ENCODE measurements at places on chromosomes 5 and 9. TPM values are rescaled to one million over a fixed set of nuclear protein-coding genes. Genes with fewer than 3 reads are reported as not detected.

GRCh38 chr9:16335788-16336580, 534.5 kb downstream of the BNC2 start:
- DNase-seq = peak; percentile 99

- DNase-seq = no peak
Observed at GRCh38 chr5:146781157-146781556, 97.4 kb downstream of the PPP2R2B start.

- no peak for DNase-seq
Observed at GRCh38 chr5:169636477-169637084, 494 bp upstream of the DOCK2 start.

- no peak for DNase-seq
Observed at GRCh38 chr5:147826361-147826760, 5.1 kb downstream of the SPINK1 start.

DNA sequence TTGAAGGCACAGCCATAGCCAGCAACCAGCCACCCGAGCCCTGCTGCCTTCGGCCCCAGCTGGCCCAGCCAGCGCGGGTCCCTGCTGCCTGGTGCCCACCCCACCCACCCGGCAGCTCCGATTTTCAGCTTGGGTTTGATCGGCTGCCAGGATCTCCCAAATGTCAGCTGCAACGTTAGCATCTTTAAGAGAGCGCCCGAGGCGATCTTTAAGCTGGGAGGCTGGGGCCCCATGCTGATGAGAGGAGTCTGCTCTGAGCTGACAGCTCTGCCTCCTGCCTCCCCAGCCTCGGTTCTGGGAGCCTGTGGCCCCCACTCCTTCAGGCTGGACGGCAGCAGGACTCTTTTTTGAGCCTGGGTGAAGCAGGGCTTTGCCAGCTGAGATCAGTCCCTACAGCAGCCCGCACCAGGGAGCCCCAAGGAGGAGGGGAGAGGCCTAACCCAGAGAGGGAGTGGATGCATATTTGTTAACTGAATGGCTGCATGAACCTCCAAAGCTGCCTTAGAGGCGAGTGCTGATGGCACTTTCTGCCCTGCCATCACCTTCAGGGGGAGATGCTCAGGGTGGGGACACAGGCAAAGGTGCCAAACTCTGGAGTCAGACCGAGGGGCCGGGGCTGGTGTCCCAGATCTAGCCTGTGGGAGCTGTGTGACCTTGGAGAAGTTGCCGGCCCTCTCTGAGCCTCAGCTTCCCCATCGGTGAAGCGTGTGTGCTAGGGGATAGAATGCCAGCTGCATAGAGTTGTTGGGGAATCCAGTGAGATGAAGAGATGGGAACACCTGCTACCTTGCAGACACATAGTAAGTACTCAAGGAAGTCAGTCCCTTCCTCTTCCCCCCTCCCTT, 165.5 kb downstream of the C9orf50 start:
- no peak for DNase-seq

GRCh38 chr5:72433522-72433921, 73.7 kb downstream of the ZNF366 start:
- no peak for DNase-seq

GRCh38 chr9:84154320-84154719, 173.7 kb downstream of the RMI1 start:
- peak; percentile 61 for DNase-seq

- DNase-seq = no peak
Observed at GRCh38 chr9:121679901-121680635, 28.6 kb downstream of the DAB2IP start.

DNA sequence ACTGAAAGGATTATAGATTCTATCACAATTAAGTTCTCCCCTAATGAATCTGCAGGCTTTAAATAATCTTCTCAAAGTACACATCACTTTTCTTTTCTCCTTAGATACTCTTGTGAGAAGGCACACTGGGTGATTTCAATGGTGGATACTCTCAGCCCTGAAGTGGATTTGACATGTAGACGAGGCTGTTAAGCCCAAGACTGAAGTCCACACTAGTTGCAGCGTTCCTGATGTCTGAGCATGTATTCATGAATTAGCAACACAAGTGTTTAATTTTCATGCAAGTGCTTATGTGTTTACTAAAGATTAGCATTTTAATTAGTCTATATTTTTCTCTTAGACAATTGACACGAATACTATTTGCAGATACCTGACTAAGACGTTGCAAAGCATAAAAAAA, 218.9 kb downstream of the TMEM161B start:
- DNase-seq = no peak

DNA sequence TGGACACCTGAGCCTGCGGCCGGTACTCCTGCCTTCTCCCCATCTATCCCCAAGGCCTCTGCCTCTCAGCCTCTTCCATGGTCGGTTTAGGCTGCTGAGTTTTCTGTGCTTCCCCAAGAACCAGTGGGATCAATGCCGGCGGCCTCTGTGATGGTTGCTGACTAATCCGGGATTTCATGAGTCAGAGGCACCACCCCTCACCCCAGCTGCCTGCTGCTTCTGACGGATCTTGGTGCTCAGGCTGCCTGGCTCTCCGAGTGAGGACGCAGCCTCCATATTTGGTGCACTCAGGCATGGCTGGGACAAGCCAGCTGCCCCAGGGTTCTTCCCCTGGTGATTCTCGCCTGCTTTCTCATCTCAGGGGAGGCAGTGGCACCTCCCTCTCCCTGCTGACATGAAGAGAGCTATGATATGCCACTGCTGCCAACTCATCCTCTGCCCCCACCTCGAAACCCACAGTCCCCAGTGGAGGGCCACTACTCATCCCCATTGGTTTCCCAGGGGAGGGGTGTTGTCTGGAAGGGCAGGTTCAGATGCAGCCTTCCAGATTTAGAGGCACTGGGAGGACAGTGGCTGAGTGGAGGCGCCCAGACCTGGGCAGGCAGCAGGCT, 3.3 kb upstream of the MAN1B1 start:
- peak; percentile 97 for DNase-seq

DNA sequence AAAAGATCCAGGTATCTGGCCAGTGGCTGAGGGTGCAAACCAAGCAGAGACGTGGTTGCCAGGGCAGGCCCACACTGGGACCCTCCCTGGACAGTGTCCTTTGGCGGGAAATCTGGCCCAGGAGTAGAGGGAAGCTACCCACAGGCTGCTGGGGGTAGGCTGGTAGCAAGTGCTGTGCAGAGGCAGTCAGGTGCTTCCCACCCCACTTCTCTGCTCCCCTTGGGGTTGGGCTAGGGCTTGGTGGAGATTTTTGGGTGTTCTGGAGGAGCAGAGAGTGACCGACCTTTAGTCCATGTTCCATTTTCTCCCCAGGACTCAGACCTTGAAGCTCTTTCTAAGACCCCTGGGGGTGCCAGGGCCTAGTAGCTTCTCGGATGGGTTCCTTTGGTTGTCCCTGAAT, 5.6 kb downstream of the PRDM12 start:
- DNase-seq = no peak

The GADD45G gene
- total RNA-seq = not detected

The C5 gene
- 2.8 TPM for total RNA-seq

The CATSPER3 gene
- total RNA-seq = under 0.01 TPM

The SELENOP gene
- 0.28 TPM for total RNA-seq

The HSD17B3 gene
- total RNA-seq = not detected

The ESM1 gene
- total RNA-seq = 10.2 TPM

The NPR3 gene
- 88.2 TPM for total RNA-seq

The FOXD4L3 gene
- total RNA-seq = not detected

Data from IMR-90 (cell line).